ENCODE measurements at places on chromosomes 16 and 17.

- peak within 1 kb of the TSS; percentile 93 for H3K27ac ChIP-seq
- peaks cover 51% of the 10 kb centered on the region for H3K4me1 ChIP-seq
- no peaks in the 10 kb centered on the region for H3K36me3 ChIP-seq
- DNase-seq = peak; percentile 99
- no peaks in the 10 kb centered on the region for H3K27me3 ChIP-seq
- H3K4me3 ChIP-seq = peak within 1 kb of the TSS; percentile 88
These were observed at the start of gene NFE2L1 for GRCh38 chr17:48047741-48048383. Gene NFE2L1 (plus strand): TSS chr17:48048359. CDS start chr17:48051119, 2,760 bp downstream.

DNA sequence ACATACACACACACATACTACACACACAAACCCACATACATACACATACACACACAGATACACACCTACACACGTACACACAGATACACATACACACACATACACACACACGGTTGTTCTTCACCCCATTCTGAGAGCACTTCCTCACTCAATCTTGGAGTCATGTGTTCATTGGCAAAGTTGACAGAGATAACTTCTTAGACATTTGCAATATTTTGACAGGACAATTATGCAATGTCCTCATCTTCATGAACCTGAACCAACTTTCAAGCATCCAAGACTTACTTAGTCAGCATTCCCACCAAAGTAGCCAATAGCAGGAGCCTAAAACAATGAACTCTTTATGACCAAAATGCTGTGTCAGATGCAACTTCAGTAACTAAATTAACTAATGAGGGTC, 77.1 kb upstream of the DNAH17 start:
- H3K27me3 ChIP-seq = no peaks in the 10 kb centered on the region
- no peak overlapping the region for H3K4me3 ChIP-seq
- no peaks in the 10 kb centered on the region for H3K4me1 ChIP-seq
- H3K36me3 ChIP-seq = no peaks in the 10 kb centered on the region
- DNase-seq = no peak
- no peak overlapping the region for H3K27ac ChIP-seq

- no peaks in the 10 kb centered on the region for H3K27me3 ChIP-seq
- H3K4me3 ChIP-seq = no peak overlapping the region
- no peak for DNase-seq
- peaks cover 18% of the 10 kb centered on the region for H3K36me3 ChIP-seq
These were observed 52.3 kb downstream of the AMFR start for GRCh38 chr16:56373003-56373402.

- no peaks in the 10 kb centered on the region for H3K27me3 ChIP-seq
- no peak for DNase-seq
- no peak overlapping the region for H3K27ac ChIP-seq
- H3K36me3 ChIP-seq = peaks cover 79% of the 10 kb centered on the region
These were observed 8.5 kb downstream of the ELOB start for GRCh38 chr16:2768403-2769089.

DNA sequence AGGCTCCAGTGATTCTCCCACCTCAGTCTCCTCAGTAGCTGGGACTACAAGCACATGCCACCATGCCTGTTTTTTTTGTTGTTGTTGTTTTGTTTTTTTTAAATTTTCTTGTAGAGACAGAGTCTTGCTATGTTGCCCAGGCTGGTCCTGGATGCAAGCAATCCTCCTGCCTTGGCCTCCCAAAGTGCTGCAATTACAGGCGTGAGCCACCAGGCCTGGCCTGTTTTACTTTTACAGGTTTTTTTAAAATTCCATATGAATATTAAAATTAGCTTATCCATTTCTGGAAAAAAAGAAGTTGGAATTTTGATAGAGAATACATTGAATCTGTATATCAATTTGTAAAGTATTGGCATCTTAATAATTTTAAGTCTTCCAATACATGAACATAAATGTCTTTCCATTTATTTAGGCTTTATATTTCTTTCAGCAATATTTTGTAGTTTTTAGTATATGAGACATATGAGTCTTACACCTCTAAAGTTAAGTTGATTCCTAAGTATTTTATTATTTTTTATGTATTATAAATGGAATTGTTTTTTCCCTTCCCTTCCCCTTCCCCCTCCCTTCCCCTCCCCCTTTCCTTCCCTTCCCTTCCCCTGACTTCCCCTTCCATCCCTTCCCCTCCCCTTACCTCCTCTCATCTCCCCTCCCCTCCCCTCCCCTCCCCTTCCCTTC, 323.5 kb upstream of the SALL1 start:
- H3K4me1 ChIP-seq = no peaks in the 10 kb centered on the region
- no peak overlapping the region for H3K4me3 ChIP-seq
- no peaks in the 10 kb centered on the region for H3K36me3 ChIP-seq
- DNase-seq = no peak
- no peak overlapping the region for H3K27ac ChIP-seq

DNA sequence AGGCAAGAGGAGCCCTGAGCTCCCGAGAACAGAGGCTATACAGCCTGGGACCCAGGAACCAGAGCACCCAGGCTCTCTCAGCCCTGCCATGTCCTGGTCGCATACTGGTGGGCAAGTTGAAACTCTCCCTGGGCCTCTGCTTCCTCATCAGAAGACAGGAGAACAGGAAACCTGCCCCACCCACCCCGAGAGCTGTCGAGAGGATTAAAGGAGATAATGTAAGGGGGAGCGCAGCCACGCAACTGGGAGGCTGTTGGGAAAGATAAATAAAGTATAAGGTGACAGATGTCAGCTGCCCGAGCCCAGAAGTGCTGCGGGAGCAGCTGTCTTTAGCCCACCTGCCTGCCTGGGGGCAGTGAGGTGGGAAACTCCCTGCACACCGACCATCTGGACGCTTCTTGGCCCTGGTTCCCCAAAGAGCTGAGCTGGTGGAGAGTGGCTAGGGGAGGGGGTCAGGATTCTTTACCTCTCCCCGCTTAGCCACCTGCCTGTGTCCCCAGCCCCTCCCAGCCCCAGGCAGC, 6.8 kb downstream of the KIF19 start:
- no peak overlapping the region for H3K4me3 ChIP-seq
- no peaks in the 10 kb centered on the region for H3K4me1 ChIP-seq
- H3K27ac ChIP-seq = no peak overlapping the region

GRCh38 chr17:78442648-78443218, 64.3 kb downstream of the PGS1 start:
- H3K27me3 ChIP-seq = no peaks in the 10 kb centered on the region
- H3K4me3 ChIP-seq = no peak overlapping the region
- no peaks in the 10 kb centered on the region for H3K4me1 ChIP-seq

- DNase-seq = no peak
- H3K4me3 ChIP-seq = no peak overlapping the region
- no peaks in the 10 kb centered on the region for H3K36me3 ChIP-seq
These were observed 70.9 kb upstream of the KIFC3 start for GRCh38 chr16:57873218-57873617.

GRCh38 chr17:74274709-74275340, 791 bp downstream of the DNAI2 start:
- H3K36me3 ChIP-seq = no peaks in the 10 kb centered on the region
- H3K27ac ChIP-seq = no peak overlapping the region
- no peak overlapping the region for H3K4me3 ChIP-seq
- no peak for DNase-seq

DNA sequence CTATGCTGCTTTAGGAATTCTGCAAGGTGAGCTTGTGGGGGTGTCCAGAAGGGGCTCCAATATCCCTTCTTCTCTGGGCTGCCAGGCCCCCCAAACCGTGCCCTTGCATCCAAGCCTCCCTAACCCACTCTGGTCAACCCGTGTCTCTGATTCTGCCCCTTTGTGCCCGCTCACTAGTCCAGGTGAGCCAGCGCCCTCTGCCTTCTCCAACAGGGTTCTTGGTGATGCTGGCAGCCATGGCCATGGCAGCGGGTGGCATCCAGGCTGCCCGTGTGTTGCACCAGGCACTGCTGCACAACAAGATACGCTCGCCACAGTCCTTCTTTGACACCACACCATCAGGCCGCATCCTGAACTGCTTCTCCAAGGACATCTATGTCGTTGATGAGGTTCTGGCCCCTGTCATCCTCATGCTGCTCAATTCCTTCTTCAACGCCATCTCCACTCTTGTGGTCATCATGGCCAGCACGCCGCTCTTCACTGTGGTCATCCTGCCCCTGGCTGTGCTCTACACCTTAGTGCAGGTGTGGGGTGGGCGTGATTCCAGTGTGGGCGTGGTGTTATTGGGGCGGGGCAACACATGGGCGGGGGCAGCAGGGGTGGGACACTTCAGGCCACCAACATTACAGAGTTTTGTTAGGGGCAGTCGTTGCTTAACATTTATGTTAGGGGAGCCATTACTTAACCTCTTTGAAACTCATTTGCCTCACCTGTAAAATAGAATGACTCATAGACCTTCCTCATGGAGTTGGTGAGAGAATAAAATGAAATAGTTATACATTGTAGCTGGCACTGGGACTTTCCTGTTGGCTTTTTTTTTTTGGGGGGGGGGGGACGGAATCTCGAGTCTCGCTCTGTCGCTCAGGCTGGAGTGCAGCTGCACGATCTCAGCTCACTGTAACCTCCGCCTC, 31.4 kb downstream of the ANKRD40 start:
- peaks cover 4% of the 10 kb centered on the region for H3K4me1 ChIP-seq
- no peak overlapping the region for H3K4me3 ChIP-seq
- H3K27ac ChIP-seq = no peak overlapping the region
- DNase-seq = no peak
- no peaks in the 10 kb centered on the region for H3K27me3 ChIP-seq

- H3K4me3 ChIP-seq = no peak overlapping the region
- no peaks in the 10 kb centered on the region for H3K36me3 ChIP-seq
- no peak overlapping the region for H3K27ac ChIP-seq
- DNase-seq = no peak
- H3K27me3 ChIP-seq = no peaks in the 10 kb centered on the region
These were observed 192.8 kb downstream of the C16orf78 start for GRCh38 chr16:49566432-49566831.

DNA sequence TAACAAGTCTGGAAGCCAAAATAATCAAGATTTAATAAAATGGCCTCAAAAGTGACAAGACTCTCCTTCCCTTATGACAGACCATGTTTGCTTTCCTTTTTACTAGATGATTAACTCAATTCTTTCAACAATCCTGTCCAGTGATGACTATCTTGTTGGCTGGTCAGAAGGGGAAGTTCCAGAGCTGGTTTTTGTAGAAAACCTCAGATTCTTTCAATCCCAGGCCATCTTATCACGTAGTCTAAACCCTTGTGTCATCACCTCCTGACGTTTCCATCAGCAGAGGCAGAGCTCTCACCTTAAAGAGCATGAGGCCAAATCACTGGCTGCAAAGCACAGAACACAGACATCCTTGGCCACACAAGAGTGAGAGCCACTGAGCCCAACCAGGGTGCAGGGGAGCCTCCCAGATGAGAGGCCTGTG, 125.3 kb downstream of the ANKRD11 start:
- no peaks in the 10 kb centered on the region for H3K27me3 ChIP-seq
- H3K4me1 ChIP-seq = peaks cover 32% of the 10 kb centered on the region
- no peaks in the 10 kb centered on the region for H3K36me3 ChIP-seq
- H3K4me3 ChIP-seq = no peak overlapping the region

DNA sequence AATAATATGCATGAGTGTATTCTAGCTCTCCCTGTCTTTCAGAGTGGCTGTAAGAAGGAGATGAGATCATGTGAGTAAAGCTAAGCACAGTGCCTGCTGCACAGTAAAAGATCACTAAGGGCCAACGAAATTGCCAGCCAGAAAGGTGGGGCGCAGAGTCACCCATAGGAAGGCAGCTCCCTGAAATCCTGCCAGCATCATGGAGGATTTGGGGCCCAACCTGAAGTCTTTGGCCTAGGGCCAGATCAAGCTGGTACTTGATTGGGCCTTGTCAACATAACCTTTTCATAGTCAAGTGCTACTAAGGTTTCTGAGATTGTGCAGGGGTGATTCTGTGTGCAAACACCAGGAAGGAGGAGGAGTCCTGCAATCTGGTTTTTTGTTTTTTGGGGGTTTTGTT, 16.5 kb downstream of the SCNN1B start:
- no peak for DNase-seq
- H3K4me1 ChIP-seq = no peaks in the 10 kb centered on the region
- H3K36me3 ChIP-seq = no peaks in the 10 kb centered on the region

- H3K27ac ChIP-seq = no peak overlapping the region
- no peaks in the 10 kb centered on the region for H3K36me3 ChIP-seq
- DNase-seq = no peak
These were observed 28.4 kb downstream of the PLXDC1 start for GRCh38 chr17:39122991-39123390.

DNA sequence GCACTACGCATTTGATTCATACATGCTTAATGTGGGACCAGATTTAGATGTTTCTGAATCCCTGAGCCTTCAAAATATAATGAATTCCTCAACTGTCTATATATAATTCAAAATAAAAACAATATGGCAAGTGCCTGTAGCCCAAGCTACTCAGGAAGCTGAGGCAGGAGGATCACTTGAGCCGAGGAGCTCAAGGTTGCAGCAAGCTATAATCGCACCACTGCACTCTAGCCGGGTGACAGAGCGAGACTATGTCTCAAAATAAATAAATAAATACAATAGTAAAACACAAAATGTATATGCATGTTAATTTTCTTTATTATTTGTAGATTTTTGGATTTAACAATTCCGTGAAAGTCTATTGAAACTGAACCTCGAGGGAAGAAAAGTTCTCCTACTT, 50.6 kb upstream of the IRX6 start:
- no peak overlapping the region for H3K4me3 ChIP-seq
- no peaks in the 10 kb centered on the region for H3K27me3 ChIP-seq
- no peak overlapping the region for H3K27ac ChIP-seq
- no peak for DNase-seq
- no peaks in the 10 kb centered on the region for H3K36me3 ChIP-seq
- H3K4me1 ChIP-seq = no peaks in the 10 kb centered on the region

GRCh38 chr16:84999200-84999599, 12.1 kb downstream of the ZDHHC7 start:
- no peak for DNase-seq
- H3K27me3 ChIP-seq = no peaks in the 10 kb centered on the region
- H3K4me3 ChIP-seq = peak overlapping the region; percentile 13
- H3K27ac ChIP-seq = peak overlapping the region; percentile 97
- no peaks in the 10 kb centered on the region for H3K36me3 ChIP-seq
- H3K4me1 ChIP-seq = peaks cover 80% of the 10 kb centered on the region

- H3K4me1 ChIP-seq = peaks cover 17% of the 10 kb centered on the region
- H3K4me3 ChIP-seq = peak overlapping the region; percentile 90
- DNase-seq = no peak
- H3K36me3 ChIP-seq = peaks cover 21% of the 10 kb centered on the region
These were observed 8.6 kb downstream of the RIPOR1 start for GRCh38 chr16:67537270-67537635.

GRCh38 chr17:27217631-27218030, 76.3 kb upstream of the WSB1 start:
- H3K27me3 ChIP-seq = no peaks in the 10 kb centered on the region
- no peaks in the 10 kb centered on the region for H3K36me3 ChIP-seq
- no peak overlapping the region for H3K4me3 ChIP-seq
- no peaks in the 10 kb centered on the region for H3K4me1 ChIP-seq
- H3K27ac ChIP-seq = no peak overlapping the region

DNA sequence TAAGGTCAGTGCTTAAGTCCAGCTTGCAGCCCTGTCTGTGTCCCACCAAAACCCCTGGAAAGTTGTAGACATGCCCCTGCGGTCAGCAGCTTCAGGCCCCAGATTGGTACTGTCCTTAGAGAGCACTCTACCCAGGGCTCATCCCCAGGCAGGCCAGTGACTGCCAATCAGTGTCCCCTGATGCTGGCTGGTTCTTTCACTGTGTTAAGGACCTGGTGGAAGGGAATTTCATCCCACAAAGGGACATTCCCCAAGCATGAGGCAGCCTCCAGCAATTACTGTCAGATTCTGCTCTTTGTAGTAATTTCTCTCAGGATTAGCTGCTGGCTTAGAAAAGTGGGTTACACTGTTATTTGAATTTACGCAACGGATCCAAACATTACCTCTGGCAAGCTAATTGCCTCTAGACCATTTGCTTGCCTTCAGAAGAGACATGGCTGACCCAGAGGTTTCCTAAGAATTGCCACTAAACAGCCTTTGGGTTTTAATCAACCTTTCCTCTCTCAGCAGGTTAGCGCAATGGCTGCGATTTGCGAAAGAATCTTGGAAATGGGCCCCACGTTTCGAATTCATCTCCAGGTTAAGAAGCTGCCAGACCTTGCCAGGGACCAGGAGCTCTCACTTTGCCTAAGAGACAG, 5.9 kb downstream of the IRX6 start:
- H3K4me1 ChIP-seq = no peaks in the 10 kb centered on the region
- no peaks in the 10 kb centered on the region for H3K36me3 ChIP-seq
- no peaks in the 10 kb centered on the region for H3K27me3 ChIP-seq
- no peak overlapping the region for H3K4me3 ChIP-seq

All from thoracic aorta (tissue), 2 donors.